ENCODE measurements at places on chromosomes 2 and 18. TPM values are rescaled to one million over a fixed set of nuclear protein-coding genes. Genes with fewer than 3 reads are reported as not detected.
A peak's percentile ranks its signal among the peaks of the same experiment; 100 is the strongest.

CNGA3 gene
- not detected for total RNA-seq

ING5 gene
- total RNA-seq: 21.7 TPM

DNA sequence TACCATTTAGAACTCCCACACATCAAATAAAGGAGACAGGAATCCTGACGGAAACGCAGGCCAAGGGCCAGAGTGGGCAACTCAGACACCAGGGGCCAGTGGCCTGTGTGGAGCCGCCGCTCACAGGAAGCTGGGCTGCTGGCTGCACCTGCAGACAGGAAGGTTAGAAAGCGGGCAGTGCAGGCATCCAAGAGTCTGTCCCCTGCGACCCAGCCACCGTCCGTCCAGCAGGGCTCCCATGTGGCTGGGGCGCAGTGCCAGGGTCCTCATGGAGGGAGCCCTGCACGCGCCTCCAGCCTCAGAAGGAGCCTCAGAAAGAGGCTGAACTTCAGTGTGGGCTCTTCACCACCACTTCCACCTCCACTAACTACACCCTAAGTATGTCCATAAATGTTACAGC, 2.5 kb upstream of the ANO7 start:
- no peak for DNase-seq

- no peak for DNase-seq
Observed at GRCh38 chr2:68412127-68412819, 47.2 kb downstream of the PLEK start.

SOX11 gene
- 0.22 TPM for total RNA-seq

- DNase-seq: peak; percentile 69
Observed at GRCh38 chr2:219385958-219386520, 1.7 kb downstream of the DNPEP start.

ERICH2 gene
- total RNA-seq: 1.7 TPM

NYAP2 gene
- not detected for total RNA-seq

DNA sequence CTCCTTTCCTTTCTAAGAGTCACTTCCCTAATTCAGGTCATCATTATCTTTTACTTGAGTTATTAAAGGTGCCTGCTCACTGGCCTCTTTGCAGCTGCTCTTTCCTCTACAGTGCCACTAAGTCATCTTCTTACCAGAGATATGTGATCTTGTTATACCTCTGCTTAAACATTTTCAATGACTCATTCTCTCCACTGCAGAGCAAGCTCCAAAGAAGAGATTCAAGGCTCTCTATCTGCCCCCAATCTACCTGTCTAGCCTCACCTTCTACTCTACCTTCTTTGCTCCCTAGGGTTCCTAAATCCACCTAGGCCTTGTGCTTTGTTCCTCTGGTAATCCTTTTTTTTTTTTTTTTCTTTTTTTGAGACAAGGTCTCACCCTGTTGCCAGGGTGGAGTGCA, 3.1 kb downstream of the ARHGEF33 start:
- DNase-seq: no peak

DNA sequence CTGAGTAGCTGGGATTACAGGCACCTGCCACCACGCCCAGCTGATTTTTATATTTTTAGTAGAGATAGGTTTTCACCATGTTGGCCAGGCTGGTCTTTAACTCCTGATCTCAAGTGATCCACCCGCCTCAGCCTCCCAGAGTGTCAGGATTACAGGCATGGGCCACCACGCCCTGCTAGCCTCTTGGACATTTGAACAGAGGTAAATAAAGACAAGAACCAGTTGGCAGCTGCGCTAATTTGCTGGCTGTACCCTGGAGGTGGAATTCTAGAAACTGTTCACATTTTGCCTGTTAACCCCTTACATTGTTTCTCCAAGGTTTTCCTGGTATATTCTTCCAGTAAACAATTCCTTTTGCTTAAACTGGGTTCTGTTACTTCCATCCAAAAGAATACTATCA, 132.9 kb downstream of the CDH2 start:
- DNase-seq: no peak

- no peak for DNase-seq
Observed at GRCh38 chr2:62340994-62341484, 145.1 kb downstream of the B3GNT2 start.

- DNase-seq: no peak
Observed at GRCh38 chr18:75898651-75899050, 471.1 kb upstream of the SMIM21 start.

DDX1 gene
- 109 TPM for total RNA-seq
